T follicular helper cell (primary cell): ENCODE measurements at places on chromosomes 6 and 20.
A peak's percentile ranks its signal among the peaks of the same experiment; 100 is the strongest.

DNA sequence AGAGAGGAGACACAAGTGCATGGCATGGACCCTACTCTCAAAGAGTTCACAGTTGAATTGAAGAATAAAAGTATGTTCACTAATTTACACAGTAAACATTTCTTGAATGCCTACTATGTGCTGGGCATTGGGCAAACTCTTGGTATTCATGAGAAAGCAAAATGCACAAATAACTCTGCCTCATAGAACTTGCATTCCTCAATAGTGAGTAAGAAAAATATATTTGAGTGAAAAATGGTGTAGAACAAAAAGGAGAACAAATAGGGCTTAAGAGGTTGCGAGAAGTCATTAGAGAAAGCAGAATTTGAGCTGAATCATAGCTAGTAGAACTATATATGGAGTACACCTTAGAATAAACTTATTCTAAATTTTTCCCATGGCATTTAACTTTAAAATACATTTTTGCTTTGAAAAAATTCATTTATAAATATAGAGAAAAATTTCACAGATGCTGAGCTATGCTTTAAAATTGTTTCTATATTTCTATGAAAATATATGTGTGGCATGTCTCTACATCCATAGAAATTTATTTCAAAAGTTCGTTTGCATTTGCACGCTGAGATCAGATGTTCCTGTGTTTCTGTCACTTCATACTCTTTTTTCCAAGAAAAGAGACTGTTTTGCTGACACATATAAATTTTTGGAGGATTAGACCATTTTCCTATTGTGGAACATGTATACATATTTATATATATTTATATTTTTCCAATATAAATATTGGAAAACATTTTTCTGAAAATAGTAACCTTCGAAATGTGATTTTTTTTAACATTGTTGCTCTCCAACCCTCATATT lies 236.1 kb downstream of the KCNQ5 start:
- no peak for DNase-seq

DNA sequence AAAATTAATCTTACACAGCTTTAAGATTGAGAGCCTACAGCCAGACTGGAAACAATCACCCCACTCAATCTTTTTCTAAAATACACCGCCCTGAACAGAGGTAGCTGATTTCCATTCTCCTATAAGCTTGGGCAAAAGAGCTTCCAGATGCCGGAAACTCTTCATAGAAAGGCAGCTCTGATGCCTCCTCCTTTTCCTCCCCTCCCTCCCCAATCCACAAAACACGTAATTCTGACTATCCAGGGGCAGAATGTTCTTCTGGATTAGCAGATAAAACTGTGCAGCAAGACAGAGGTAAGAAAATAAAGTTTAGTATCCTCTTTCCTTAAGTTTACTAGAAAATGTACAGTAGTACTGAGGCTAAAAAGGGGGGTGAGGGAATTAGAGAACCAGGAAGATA lies 15.8 kb downstream of the ADNP start:
- no peak for DNase-seq

- no peak for DNase-seq
These were observed 541.5 kb downstream of the CD83 start for GRCh38 chr6:14658886-14659561.

GRCh38 chr6:161284653-161285052 lies 10.8 kb upstream of the AGPAT4 start:
- no peak for DNase-seq

DNA sequence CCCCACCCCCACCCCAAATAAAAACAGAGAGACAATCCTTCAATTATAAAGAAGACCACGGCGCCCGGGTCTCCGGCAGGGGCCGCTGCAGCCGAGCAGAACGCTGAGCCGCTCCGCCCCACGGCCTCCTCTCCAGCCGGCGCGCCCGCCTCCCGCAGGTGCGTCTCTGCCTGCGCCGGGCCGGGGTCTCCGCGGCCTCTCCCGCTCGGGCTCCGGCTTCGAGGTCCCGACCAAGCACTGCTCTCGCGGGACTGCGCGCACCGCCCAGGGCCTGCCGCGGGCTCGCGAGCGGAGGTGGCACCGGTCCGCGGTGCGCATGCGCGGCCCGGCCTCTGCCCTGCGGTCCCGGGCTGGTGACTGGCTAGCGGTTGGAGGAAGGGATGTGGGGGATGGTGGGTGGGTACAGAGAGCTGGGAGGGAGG lies 241 bp upstream of the SIRT5 start:
- peak; percentile 85 for DNase-seq

GRCh38 chr6:38503960-38504682 lies 135.6 kb downstream of the BTBD9 start:
- no peak for DNase-seq

GRCh38 chr6:3777730-3778461 lies 26.4 kb upstream of the PXDC1 start:
- no peak for DNase-seq

DNA sequence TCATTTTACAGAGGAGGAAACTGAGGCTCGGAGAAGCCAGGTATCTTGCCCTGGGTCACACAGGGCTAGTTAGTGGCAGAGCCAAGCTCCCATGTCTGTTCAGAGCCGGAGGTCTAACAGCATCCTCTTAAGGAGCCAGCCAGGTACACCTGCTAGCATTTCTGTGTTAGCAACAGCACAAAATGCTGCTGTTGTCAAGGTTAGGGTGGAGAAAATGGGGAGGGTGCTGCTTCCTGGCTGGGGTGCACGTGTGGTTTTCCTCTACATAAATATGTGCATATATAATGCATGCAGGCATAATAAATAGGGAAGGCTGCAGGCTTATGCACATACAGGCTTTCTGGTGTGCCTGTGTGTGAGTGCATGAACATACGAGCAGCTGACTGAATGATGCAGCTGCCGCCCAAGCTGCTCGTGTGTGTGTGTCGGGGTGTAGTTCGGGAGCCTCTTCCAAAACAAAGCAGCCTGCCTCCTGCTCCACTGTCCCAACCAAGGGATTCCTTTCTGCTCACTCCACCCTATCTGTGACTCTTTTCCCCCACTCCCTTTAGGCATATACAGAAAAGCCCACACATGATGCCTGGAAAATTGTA lies 86.6 kb downstream of the CD40 start:
- peak; percentile 1 for DNase-seq

DNA sequence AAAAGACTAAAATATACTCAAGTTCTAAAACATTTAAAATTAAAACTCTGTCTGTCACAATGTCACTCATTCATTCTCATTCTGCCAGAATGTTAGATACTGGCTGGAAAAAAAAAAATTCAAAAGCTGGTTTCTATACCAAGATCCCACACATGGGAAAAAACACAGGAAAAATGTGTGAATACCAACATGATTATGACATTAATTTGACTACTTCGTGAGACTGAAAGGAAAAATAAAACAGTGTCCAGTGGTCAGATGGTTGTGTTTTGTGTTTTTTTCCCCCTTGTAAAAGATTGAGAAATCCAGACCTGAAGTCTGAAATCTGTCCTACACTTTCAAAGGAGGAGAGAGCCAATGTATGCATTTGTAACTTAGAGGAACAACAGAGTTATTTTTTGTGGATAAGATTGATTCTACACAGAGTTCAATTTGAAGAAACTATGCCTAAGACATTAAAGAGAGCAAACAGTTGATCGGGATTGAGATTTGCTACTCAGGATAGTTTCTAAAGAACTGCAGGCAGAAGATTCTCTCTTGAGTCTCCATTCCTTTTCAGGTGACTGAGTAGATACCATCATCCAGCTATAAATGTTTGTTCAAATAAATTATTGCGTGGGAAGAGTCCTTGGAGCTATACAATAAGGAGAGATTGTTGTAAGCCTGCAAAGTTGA lies 39.2 kb upstream of the TXLNB start:
- DNase-seq, result no peak

- DNase-seq, result no peak
These were observed 9.6 kb upstream of the IL17A start for GRCh38 chr6:52176550-52176949.

GRCh38 chr20:56690531-56691175 lies 61.5 kb downstream of the TFAP2C start:
- no peak for DNase-seq

GRCh38 chr20:63371291-63371865 lies 10.2 kb upstream of the CHRNA4 start:
- DNase-seq, result no peak

DNA sequence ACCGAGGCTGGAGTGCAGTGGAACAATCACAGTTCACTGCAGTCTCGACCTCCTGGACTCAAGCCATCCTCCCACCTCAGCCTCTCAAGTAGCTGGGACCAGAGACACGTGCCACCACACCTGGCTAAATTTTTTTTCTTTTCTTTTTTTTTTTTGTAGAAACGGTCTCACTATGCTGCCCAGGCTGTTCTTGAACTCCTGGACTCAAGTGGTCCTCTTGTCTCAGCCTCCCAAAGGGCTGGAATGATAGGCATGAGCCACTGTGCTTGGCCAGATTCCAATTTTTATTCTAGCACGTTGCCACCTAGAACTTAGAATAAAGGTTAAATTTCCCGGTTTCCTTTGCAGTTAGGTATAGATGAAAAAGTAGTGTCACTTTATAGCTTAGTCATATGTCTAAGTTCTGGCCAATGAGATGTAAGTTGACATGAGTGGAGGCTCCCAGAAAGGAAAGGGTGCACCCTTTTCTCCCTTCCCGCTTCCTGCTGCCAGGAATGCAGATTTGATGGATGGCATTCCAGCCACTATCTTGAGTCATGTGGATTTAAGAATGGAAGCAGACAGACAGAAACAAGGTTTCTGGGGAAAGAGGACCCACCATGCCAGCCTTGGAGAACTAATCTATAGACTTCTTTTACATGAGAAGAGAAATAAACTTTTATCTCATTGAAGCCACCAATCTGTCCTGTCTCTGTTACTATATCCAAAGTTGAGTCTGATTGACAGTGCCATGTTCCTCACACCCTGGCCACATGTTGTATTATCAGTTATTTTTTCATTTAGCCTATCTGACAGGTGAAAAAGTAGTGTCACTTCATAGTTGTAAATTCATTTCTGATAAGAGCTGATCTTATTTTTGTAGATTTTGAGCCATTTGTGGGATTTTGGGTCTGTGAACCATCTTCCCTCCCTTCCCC lies 60.6 kb upstream of the NCOA3 start:
- no peak for DNase-seq

- no peak for DNase-seq
These were observed 1.4 kb upstream of the RBPJL start for GRCh38 chr20:45305262-45305661.

DNA sequence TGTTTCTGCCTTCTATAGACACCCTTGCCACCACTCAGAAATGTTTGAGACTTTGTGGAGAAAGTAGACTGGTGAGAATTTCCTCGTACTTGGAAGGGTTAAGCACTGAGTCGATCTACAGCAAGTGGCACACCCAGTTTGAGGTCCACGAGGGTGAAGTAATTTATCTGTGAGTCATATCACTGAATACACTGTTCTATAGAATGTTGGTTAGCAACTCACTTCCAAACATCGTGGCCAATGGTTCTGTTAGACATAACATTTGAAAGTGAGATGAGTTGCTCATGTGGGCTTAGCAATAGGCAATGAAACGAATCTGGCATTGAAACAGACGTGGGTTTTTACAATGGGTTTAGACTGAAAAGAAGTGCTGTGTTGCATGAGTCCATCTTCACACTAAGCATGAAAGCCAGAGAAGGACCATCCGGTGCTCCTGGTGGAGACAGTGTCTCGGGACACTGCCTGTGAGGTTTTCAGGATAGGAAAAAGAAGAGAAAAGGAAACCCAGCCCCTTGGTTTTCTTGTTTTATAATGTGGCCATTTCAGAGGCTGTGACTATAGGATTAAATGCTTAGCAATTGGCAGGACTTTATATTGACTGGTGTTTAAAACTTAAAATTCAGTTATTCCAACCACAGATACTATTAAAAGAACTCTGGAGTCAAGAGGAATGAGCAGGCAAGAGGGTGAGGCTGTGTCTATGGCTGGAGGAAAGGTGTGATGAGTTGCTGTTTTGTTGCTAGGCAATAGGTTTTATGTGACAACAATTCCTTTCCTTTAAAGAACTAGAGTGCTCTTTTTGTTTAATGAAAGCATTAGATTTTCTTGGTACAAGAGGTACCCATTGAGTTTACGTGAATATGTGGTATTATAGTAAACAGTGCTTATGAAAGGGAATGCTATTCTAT lies 31.0 kb upstream of the EZR start:
- peak; percentile 57 for DNase-seq

DNA sequence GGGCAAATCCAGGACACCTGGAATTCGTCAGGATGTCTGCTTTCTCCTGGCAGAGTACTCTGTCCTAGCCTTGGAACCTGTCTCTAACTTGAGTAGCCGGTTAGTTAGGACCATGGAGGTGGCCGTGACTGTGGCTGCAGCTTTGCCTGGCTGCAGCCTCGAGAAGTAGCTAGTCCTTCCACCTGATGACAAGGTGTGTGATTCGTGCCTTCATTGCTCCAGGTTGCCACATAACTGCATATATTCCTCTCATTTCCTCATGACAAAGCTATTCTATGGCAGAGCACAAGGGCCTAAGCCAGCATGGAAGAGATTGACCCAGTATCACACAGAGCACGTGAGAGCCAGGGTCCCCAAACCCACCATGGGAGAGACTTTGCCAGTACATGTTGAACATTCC lies 39.8 kb upstream of the KIF25 start:
- DNase-seq, result no peak

GRCh38 chr6:96469312-96469711 lies 52.3 kb upstream of the UFL1 start:
- no peak for DNase-seq
